ENCODE measurements at places on chromosomes 11 and 22.

DNA sequence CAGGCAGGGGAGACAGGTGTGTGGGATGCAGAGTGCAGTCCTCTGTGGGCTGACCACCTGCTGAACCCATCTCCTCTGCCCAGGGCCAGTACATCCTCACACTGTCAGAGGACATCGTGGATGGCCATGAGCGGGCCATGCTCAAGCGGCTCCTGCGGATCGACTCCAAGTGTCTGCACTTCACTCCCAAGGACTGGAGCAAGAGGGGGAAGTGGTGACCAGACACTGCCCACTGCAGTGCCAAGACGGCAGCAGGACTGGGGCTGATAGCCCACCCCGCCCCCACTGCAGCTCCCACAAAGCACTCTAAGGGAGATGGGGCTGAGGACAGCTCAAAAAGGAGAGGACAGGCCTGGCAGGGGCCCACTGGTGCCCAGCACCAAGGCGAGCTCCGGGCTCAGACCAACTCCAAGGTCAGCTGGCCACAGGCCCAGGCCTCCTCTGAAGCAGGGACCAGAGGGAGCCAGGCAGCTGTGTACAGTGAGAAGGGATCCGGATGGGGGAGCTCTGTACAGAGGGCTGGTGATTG is 1.6 kb downstream of the RNASEH2C start:
- no peak for DNase-seq

DNA sequence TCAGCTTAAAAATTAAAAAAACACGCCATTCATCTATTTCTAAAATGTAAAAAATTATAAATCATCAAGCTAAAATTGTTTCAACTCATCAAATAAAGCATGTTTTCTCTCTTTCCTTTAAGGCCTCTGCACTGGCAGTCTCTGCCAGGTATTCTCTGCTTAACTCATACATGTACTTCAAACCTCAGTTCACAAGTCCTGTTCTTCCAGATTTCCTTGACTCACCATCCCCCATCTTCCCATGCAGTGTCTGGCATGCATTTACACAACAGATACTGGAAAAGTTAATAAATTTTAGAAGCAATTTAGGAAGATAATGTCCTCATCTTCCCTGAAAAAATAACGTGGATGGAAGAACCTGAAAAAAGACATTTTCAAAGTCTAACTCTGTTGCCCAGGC is 32.5 kb downstream of the CSTF3 start:
- no peak for DNase-seq

DNA sequence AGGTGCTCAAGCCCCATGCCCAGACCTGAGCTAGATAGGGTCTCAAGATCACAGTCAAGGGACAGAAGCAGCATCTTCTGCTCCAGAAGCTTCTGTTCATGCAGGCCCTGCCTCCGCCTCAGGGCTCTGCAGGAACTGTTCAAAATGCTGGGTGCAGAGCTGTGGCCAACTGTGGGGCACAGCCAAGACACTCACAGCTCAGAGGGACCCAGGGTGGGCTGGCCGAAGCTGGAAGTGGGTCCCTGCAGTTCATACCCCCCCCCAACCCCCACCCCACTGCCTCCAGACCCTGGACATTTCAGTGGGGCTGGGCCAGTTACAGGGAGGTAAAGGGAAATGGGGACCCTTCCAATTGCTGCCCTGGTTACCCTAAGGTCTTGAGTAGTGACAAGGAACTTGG is 129.0 kb downstream of the CRYBB2 start:
- no peak for DNase-seq

DNA sequence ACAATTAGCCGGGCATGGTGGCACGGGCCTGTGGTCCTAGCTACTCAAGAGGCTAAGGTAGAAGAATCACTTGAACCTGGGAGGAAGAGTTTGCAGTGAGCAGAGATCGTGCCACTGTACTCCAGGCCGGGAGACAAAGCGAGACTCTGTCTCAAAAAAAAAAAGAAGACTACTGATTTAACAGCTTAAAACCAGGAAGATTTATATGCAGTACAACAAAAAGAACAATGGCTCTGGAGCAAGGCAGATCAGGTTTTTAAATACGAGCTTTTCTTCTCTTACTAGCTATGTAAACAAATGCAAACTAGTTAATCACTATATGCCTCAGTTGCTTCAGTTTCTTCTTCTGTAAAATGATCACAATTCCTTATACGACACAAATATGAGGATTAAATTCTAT is 6.9 kb downstream of the FAM168A start:
- DNase-seq, result no peak

GRCh38 chr22:31586137-31586920 is 75.7 kb downstream of the PISD start:
- no peak for DNase-seq

DNA sequence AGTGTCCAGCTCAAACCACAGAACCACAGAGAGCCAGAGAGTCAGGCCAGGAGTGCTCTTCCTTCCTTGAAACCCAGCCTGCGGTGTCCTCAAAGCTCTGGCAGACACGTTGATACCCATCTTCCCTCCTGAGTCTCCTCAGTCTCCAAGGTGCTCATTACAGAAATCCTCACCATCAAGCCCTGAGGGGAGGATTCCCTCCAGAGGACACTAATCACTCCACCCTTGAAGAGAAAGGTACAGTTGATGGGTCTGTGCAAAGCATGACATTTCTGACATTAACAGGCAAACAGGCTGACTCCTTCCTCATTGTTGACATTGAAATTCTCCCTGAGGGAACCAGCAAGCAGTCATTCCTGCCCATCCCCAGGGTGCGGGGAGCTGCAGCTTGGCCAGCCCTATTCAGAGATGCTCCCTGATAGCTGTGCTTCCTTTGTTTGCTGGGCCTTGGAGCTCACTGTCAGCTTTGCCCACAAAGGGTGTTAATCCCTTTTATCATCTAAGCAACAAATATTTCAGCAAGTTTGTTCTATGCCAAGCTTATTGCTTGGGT is 101.7 kb upstream of the CSNK2A3 start:
- peak; percentile 69 for DNase-seq

DNA sequence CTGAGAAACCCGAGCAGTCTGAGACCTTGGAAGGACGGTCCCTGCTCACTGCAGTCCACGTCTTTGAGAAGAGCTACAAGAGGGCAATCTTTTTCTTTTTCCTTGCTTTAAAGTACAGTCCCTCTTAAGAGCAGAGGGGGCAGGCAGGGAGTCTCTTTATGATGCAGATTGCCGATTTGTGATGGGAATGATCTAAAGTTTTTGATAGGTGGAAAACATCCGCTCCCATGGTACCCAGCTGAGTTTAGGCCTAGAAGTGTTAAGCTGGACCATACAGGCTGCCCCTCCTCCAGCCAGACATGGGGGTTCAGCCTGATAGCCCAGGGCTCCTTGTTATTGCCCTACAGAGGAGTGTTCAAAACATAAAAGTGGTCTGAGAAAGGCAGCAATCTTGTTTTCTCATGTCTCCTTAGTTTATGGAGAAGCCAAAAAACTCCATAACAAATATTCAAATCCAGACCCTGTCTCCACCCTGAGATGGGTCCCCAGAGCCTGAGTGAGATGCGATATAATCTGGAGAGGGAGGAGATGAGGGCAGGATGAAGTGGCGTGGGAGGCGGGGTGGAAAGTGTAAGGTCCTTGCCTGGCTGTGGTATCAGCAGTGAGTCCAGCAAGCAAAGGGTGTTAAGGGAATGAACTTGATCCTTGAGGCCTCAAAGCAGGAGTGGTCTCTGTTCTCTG is 135.1 kb downstream of the FDX1 start:
- peak; percentile 47 for DNase-seq

DNA sequence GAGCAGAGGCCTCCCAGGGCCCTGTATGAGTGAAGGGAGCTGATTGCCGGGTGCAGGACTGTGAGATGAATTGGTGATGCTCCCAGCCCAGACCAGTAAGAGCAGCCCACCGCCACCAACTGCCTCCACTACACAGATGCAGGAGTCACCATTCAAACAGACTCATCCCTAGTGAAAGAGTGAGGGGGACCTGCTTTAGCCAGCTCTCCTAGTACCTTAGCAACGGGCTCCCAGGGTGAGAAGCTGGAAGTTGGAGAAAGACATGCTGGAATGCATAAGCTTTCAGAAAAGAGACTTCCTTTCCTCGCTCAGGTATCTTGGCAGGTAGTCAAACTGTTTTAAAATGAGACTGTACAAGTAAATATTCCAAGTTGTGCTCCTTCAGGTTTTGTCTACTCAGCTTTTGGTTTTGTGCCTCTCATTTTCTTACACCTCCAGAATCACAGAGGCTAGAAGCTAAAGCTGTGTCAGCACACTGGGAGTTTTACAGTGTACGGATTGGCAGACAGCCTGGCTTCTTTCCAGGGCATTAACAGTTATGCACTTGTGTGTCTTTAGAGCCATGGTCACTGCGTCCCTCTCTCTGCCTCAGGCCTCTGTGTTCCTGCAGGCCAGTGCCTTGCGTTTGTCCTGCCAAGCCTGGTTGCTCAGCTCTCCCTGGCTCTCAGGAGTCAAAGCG is 146.2 kb downstream of the ATXN10 start:
- DNase-seq, result no peak

GRCh38 chr22:30021881-30022619 is 58.2 kb upstream of the HORMAD2 start:
- DNase-seq, result no peak

- DNase-seq, result no peak
Observed at GRCh38 chr11:94513091-94513490, 830 bp downstream of the C11orf97 start.

DNA sequence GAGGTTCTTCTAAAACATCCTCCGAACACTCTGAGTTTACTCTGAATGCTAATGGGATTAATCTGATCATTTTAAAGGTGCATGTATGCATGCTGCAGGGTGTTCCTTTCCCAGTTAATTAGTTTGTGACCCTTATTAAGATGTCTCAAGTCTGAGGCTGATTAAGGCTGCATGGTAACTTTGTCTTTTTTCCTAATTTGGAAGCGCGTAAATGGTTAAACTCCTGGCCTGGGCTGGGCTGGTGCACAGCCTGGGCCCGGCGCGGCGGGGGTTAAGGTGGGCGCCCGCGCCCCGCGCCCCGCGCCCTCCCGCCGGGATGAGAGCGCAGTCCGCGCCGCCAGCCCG is 539.7 kb downstream of the NTM start:
- no peak for DNase-seq

GRCh38 chr11:92663539-92663938 is 305.9 kb upstream of the MTNR1B start:
- no peak for DNase-seq

- DNase-seq, result no peak
Observed at GRCh38 chr11:78449866-78450265, 32.2 kb upstream of the GAB2 start.

- no peak for DNase-seq
Observed at GRCh38 chr11:66332371-66333219, 3.6 kb downstream of the RIN1 start.

DNA sequence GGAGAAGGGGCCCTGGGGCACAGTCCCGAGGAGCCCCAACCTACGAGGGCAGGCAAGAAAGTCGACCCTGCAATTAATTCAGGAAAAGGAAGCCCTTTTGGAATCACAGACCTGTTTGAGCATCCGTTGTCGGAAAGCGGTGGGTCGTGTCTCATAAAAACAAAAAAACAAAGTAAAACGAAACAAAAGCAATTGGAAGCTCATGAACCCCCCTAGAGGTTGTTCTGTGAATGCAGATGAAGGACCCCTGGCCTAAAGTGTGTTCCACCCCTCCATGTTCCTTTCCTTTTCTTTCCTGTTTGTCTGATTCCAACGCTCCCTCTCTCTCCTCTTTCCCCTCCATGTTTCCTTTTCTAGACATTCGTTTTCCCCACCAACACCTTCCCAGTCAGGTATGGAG is 203.7 kb downstream of the GRIK4 start:
- peak; percentile 51 for DNase-seq

DNA sequence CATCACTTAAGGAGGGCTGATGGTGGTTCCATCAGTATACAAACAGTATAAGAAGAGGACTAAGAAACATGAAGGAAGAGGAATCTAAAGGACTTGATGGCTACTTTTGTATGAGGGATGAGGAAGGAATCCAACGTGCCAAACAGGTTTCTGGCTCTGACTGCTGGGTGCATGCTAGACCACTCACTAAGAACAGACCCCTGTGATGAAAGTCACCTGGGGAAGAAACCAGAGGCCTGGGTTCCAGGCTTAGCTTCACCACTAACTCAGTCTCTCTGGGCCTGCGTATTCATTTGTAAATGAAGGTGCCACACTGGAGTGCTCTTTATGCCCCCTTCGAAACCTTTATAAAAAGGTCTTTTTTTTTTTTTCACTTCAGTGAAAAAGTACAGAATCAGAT is 55.1 kb downstream of the AAMDC start:
- DNase-seq, result no peak

DNA sequence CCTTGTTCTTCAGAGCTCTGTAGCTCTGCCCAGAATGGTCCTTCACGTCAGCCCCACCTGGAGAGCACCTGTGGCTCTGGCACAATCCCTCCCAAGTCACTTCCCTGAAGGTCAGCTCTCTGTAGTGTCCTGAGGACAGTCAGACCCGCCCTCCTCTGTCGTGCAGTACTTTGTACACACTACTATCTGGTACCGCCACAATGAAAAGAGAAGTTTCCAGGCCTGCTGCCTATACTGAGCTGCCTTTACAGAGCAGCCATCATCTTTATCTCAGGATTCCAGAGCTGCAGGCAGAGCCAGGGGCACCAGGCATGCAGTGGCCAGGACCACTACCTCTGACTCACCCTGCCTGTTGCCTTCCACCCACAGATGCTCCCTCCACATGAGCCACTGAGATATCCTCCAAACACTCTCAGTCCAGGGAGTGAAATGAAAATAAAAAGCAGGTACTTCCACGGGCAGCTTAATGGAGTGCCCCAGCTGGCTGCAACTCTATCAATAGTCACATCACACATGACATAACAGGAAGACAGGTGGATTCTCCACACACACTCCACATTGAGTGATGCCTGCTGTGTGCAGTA is 7.3 kb downstream of the PACSIN2 start:
- no peak for DNase-seq

- no peak for DNase-seq
Observed at GRCh38 chr22:43533656-43534428, 122.0 kb downstream of the MPPED1 start.
